ENCODE measurements at places on chromosomes 11 and 22.

- no peak for DNase-seq
Measured at GRCh38 chr22:41474872-41475451, 6.0 kb downstream of the ACO2 start.

- DNase-seq = no peak
Measured at GRCh38 chr22:24097961-24098391, 83.3 kb upstream of the SUSD2 start.

DNA sequence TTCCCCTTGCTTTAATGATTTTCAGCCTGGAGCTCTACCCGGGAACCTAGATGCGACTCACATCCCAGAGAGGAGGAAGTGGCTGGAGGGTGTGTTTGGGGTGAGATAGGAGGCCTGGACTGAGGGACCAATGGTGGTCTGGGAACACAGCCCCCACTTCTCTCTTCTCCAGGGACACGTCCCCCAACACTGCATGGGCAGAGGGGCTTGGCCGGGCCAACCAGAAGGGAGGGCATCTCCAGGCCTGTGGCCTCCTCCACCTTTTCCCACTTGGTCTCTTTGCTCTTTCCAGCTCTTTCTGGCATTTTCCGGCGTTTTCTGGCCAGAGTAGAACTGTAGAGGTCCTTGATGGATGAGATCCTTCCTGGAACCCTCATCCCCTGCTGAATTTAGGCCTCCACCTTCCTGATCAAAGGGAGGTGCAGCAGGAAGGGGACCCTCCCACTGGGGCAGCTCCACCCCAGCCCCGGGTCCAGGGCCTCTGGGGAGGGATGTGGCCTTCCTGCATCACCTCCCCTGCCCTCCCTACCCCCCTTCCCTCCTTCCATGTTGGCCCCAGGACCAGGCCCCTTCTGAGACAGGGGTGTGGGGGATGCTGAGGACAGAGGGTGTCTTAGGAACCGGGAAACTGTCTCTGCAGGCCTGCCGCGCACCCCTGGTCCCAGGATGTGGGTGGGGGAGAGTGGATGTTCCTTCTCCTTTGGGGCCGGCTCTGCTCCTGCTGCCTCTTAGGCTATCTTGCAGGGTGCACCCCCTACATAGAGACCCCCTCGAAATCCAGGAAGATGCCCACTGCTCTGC lies 24.4 kb downstream of the MRGPRG start:
- DNase-seq = no peak

GRCh38 chr22:21807544-21808529 lies 59.6 kb downstream of the MAPK1 start:
- DNase-seq = no peak

DNA sequence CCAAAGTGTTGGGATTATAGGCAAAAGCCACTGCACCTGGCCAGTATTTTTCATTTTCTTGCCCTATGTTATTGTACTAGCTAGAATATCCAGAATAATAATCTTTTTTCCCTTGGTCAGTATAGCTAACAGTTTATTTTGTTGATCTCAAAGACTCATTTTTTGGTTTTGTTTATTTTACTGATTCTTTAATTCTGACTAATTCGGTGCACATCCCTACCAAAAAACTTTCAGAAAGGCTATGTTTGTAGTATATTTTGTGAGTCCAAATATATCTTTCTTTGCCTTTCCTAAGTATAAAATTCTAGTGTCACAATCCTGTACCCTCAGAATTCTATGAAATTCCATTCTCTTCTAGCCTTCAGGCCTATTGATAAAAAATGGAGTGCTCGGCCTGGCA lies 84.3 kb downstream of the PHF21A start:
- DNase-seq = no peak

- DNase-seq = no peak
Measured at GRCh38 chr22:38352436-38352835, 35.2 kb upstream of the CSNK1E start.

- DNase-seq = no peak
Measured at GRCh38 chr11:16395601-16396000, 39.3 kb upstream of the SOX6 start.

DNA sequence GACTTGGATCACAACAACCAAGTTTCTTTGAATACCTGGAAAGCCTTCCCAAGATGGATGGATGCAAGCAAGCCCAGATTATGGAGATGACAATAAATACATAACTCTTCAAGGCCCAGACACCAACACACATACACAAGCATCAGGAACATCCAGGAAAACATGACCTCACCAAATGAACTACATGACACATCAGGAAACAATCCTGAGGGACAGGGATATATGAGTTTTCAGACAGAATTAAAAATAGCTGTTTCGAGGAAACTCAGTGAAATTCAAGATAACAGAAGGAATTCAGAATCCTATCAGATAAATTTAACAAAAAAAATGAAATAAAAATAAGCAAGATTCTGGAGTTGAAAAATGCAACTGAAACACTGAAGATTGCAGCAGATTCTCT lies 659.4 kb downstream of the METTL15 start:
- no peak for DNase-seq

DNA sequence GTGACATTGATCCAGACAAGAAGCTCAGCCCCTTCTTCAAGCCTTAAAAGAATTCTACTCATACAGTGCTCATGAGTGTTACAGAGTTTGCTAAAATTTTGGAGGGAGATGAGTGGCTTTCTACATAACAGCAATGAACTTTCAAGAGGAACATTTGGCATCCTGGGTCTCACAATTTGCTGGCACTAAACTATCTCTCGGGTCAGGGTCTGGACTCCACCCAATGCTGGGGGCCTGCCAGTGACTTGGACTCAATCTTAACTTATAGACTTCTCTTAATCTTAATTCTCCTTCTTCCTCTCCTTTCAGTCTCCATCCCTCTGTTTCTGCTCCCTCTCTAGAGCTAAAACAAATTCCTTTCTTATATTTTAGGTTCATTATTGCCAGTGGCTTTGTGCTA lies 317.9 kb downstream of the TMEM135 start:
- no peak for DNase-seq

- no peak for DNase-seq
Measured at GRCh38 chr11:126328444-126328843, 24.6 kb downstream of the DCPS start.

DNA sequence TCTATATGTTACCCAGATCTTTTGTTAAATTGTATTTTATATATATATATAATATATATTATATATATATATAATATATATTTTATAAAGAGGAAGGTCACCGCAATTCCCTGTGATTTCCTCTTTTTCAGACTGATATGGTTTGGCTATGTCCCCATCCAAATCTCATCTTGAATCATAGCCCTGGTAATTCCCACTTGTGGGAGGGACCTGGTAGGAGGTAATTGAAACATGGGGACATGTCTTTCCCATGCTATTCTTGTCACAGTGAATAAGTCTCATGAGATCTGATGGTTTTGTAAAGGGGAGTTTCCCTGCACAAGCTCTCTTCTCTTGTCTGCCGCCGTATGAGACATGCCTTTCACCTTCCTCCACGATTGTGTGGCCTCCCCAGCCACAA lies 157.6 kb downstream of the RAB38 start:
- DNase-seq = no peak

GRCh38 chr22:50542416-50542927 lies 3.2 kb upstream of the KLHDC7B start:
- no peak for DNase-seq

GRCh38 chr11:73240190-73240781 lies 22.2 kb downstream of the P2RY2 start:
- peak; percentile 78 for DNase-seq

GRCh38 chr11:1639102-1639620 lies 9.6 kb downstream of the KRTAP5-5 start:
- DNase-seq = no peak

DNA sequence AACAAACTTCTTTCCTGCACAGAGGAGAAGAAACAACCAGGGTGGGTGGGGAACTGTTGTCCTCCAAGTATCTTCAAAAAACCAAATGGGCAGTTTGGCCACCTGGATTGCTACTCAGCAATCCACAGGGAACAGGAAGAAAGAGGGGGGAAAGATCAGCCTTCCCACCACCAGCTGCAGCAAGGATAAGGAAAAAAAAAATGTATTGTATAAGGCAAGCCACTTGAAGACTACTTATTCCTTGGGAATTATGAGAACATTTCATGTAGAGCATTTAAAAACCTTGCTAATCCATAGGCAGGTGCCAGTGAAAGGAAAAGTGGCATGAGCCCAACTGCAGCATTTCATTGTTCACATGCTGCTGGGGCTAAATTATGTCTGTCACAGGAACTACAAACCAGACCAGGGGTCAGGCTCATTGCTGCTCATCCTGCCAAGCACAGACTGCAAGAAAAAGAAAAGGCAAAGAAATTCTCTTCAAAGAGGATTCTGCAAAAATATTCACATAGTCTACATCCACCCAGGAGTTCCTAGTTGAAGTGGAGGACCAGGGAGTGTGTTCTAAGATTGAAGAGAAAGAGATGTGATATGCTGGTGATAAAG lies 2.2 kb downstream of the RAB30 start:
- DNase-seq = no peak

DNA sequence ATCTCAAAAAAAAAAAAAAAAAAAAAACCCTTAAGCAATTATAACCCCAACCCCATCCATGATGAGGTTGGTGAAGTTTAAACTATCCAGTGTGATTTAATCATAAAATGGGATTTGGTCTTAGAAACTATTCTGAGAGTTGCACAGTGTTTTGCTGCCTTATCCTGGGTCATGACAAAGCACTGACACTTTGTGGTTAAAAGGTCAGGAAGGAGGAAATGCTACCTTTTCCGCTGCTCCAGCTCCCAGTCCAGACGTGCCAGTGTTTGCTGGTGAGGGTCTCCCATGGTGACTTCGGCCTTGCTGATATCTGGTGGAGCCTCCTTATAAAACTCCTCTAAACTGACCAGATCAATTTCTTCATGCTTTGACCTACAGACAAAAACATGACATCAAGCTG lies 14.5 kb downstream of the THOC5 start:
- DNase-seq = no peak

DNA sequence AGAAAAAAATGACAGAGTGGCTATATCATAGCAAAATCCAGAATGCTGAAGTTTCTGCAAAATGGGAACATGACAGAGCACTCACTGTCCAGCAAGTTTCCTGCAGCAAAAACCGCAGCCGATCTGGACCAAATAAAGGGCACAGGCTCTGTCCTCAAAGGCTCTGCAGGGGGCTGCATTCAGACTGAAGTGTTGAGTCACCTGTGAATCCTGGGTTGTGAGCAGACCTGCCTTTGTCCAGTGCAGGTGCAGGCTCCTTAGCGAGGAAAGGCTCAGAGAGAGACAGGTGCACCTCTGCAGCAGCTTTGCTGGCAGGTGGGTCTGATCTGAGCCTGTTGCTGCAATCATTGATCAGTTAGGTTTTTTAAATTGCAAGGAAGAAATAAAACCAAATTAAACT lies 29.3 kb upstream of the NFAM1 start:
- DNase-seq = no peak

DNA sequence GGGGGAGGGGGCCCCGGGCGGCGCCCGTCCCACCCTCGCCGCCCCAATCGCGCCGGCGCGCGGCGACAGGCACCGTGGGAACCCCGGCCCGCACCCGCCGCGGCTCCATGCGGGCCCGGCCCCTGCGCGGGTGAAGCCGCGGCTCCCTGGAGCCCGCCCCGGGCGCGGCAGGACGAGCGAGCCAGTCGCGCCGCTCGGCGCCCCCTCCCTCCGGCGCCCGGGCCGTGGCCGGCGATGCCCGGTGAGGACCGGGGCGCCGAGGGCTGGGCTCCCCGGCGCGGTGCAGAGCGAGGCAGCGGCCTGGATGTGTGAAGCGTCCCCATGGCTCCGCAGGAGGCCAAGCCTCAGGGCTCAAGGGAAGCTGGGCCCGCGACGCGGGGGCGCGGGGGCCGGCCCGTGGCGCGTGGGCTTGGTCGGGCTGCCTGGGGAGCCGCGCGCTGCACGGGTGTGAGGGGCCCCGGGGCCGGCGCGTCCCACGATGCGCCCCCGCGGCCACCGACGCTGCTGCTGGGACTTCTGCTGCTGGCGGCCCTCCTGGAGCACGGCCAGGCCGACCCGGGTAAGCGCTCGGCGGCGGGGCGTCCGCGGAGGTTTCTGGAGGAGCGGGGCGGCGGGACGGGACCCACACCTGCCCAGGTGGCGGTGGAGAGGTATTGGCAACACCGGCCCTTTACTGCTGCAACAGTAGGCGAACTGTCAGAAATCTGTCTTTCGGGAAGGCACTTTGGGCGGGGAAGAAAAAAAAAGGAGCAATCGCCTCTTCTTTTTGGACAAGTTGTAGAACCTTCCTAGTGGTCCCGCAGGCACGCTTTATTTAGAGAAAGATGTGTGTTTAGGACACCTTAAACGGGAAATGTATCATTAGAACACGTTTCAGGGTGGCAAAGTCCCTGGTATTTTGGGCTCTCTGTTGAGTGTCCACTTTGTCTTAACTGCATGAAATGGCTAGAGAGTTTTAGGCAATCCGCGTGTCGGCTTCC lies 119.4 kb downstream of the HIPK3 start:
- DNase-seq = no peak

DNA sequence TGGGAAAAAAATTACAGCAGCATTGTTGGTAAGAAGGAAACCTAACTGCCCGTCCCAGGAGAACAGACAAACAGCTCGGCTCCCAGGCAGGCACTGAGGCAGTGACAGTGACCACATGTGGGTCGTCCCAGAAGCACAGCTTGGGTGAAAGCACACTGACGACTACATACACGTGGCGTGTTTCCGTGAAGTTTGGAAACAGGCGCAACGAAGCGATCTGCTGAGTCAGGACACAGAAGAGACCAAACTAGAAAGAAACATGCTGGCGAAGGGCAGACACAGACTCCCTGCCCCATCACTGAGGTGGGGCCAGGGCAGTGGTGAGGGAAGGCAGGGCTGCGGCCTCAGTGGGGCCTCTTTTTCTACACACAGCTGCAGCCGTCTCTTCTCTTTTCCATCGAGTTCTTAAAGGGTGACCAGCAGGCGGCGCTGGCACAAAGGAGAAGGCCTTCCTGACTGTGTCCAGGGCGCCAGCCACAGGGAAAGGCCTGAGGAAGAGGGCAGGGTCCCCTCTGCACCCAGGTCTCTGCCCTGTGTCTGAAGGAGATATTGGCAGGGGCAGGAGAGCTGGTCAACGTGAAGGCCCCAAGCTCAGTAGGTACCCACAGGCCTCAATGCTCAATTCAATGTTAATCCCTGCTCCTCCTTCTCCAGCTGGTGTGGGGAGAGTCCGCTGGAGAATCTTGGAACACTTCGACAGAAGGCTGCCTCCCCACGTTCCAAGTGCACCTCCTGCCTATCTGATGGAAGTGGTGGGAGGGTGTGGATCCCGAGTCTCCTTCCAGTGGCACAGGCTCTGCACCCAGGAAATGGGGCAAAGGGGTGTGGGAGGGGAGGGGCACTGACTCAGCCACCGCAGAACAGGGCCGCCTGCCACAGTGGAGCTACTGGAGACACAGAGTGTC lies 19.9 kb downstream of the CARS1 start:
- peak; percentile 16 for DNase-seq

DNA sequence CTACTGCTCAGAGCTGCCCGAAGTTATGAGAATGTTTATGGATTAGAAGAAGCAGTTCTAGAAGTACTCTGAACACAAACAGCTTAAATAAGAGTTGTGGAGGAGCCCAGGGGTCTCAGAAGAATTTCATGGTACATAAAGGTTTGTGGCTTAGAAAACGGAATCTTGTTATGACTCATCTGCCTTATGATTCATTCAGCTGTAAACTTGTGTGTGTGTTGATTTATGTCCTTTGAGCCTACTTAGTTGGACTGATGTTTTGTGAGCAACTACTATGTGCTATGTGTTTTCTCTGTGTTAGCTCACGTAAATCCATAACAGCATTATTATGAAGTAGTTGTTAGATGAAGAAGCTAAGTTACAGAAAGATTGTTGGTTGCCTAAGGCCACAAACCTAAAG lies 203.7 kb downstream of the PGR start:
- DNase-seq = no peak
